ENCODE measurements at places on chromosomes 1 and 21.

- DNase-seq, result no peak
Measured at GRCh38 chr1:3245768-3246167, 176.8 kb downstream of the PRDM16 start.

DNA sequence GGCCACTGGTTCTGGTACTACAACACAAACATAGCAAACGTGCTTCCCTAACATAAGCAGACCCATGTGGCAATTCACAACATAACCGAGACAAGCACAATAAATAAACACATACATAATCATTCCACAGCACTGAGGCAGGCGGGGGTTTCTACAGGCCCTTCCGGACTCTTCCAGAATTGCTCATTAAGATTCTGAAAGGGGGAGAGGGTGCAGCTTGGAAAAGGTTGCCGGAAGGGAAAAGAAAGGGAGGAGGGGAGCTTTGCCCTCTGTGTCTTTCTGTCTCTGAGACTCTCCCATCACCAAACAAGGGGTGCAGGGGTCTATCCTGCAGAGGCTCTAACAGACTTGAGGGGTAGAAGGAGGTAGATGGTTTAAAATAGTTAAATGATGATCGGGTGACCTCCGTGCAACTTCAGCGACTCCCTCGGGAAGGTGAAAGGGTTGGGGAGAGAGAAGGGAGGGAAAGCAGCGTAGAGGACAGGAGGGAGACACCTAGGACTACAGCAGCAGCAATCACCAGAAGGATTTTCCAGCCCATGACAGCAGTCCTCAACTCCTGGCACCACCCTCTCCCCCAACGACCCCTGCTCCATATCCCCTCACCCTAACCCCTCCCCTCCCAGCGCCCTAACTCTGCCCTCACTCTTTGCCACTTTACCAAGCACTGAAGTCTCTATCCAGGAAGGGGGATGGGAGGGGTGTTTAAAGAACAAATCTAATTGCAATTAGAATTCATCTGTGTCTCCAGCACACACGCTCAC, 365.5 kb upstream of the ESRRG start:
- DNase-seq, result peak; percentile 54

DNA sequence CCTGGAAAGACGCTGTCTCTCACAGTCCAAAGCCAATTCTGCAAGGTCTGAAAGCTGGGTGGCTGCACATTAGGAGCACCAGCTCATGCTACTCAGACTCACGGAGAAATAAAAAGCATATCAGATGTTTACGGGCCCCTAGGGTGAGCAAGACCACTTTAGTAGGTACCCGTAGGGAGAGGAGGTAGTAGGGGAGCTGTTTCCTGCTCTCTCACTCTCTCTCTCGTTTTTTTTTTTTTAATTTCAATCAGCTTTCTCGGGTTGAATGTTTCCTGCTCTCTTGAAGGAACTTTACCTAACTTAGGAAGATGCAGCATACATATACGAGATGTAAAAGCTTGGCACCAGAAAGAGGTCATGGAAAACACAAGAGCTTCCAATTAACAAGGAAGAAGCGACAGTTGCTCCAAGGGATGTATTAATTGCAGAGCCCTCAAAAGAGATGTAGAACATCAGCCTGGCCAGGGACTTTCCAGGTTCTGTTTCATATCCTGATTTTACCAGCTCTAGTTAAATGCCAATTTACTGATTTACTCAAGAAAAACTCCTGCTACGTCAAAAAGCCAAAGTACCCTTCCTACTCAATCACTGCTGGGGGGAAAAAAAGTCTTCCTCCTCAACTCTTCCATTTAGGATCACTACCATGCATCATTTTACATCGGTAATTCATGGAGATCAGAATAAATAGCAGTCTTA, 3.1 kb downstream of the LORICRIN start:
- no peak for DNase-seq

GRCh38 chr1:28062806-28063205, 25.6 kb downstream of the EYA3 start:
- DNase-seq, result no peak

GRCh38 chr1:36258960-36259344, 34.7 kb downstream of the THRAP3 start:
- no peak for DNase-seq

DNA sequence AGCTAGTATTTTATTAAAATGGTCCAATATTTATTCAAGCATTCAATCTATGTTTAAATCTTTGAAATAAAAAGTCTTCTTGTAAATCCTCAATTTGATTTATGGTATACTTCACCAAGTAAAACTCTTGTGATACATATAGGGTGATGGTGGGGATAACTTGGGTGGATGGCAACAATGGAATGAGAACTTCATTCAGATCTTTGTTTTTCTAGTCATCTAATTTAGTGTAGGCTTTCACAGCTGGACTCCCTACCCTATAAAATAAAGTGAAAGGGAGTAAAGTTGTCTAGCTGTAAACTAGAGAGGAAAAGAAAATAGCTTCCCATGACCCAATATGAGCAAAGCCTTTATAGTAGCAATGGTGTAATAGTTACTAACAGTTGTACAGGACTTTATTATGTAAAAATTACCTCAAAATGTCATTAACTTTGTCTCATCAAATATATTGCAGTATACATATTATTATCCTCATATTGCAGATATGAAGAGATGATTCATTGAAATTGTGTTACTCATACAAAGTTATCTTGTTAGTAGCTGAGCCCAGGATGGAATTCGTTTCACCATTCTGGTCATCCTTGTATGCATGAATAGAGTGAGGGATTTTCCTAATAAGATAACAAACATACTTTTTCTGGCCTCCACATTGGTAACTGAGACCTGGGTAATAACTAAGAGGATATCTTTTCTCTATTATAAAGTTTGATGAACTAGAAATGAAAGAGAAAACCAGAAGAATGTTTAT, 1377.7 kb upstream of the ADGRL4 start:
- DNase-seq, result no peak

- DNase-seq, result no peak
Measured at GRCh38 chr1:167086033-167086432, 4.1 kb downstream of the GPA33 start.

DNA sequence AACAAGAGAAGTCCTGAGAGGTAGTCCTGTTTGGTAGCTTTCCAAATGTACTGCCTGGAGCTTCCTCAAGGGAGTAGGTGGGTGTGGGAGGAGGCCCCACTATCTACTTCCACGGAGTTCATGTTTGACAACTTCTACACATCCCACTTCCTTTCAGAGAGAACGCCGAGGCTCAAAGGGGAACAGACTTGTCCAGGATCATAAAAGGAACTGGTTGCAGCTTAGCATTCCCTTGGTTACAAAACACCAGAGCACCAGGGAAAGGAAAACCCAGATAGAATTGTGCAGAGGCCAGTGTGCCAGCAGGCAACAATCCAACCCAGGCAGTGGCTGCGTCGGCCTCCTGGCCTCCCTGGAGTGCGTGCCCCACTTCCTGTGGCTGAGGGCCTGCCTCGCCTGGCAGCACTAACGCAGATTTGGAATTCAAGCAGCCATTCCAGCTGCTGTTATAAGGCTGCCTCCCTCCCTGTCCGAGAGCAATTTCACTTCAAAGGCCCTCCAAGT, 4.2 kb upstream of the RAP1GAP start:
- no peak for DNase-seq

- DNase-seq, result no peak
Measured at GRCh38 chr1:35881850-35882273, 1.1 kb upstream of the AGO1 start.

- DNase-seq, result no peak
Measured at GRCh38 chr1:232555494-232556210, 74.3 kb downstream of the SIPA1L2 start.

GRCh38 chr1:41481109-41481775, 3.2 kb downstream of the EDN2 start:
- no peak for DNase-seq

DNA sequence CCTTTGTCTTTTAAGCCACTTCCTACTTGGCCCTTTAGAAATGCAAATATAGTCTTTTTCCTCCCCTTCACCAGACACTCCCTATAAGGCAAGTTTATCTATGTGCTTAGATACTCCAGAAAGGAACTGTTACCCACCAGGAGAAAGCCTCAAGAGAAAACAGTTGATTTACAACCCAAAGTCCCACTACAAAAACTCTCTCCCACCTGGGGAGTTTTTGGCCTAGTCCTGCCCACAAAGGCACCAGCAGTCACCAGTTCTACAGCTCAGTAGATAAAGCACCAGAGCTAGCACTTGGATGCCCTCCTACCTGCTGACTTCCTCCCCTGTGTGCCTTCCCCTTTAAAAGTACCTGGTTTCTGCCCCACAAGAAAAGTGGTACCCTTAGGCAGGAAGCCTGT, 27.7 kb upstream of the HAO2 start:
- DNase-seq, result no peak

- DNase-seq, result no peak
Measured at GRCh38 chr1:99122039-99122438, 117.4 kb upstream of the PLPPR5 start.

GRCh38 chr21:18985584-18985983, 582.0 kb upstream of the TMPRSS15 start:
- DNase-seq, result no peak

GRCh38 chr1:160070243-160071163, 543 bp upstream of the KCNJ10 start:
- peak; percentile 79 for DNase-seq

- no peak for DNase-seq
Measured at GRCh38 chr1:248847956-248848561, 10.0 kb downstream of the ZNF672 start.

GRCh38 chr1:236128646-236129178, 13.6 kb upstream of the GPR137B start:
- DNase-seq, result no peak
